NCI-H1092 treated with DMSO at 0.1 percent for 48 hours (cell line): ENCODE measurements at places on chromosomes 16 and 17.
A peak's percentile ranks its signal among the peaks of the same experiment; 100 is the strongest.

DNA sequence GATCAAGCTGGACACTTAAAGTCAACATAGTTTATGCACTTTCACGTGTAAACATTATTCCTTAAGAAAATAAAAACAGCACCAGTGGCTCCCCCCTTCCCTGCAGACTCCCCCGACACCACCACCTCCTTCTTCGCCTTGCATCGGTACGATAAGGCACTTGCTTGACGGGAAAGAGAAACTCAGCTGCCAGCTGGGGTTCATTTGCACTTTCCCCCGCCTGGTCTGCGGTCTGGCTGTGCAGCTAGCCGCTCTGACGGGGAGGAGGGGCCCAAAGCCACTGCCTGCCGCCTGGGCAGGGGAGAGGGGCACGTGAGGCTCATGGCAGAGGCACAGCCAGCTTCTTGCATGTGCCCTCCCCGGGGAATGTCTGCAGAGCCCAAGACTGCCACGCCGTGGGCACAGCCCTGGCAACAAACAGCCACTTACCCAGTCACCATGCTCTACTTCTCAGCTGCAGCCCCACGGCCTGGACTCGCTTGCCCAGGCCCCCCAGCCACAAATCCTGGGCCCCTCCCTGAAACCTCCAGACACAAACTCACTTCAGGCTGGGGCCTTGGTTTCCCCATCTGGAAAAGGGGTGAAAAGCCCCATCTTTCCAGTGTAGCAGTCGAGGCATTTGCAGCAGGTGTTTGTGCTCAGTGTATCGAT, 16.5 kb upstream of the PRM1 start:
- DNase-seq, result peak; percentile 72

GRCh38 chr16:87895641-87896141, 26.4 kb upstream of the SLC7A5 start:
- no peak for DNase-seq

GRCh38 chr17:75087182-75087557, 584 bp upstream of the SLC16A5 start:
- DNase-seq, result no peak

GRCh38 chr17:77322514-77323412, 182.0 kb downstream of the SEC14L1 start:
- DNase-seq, result no peak

DNA sequence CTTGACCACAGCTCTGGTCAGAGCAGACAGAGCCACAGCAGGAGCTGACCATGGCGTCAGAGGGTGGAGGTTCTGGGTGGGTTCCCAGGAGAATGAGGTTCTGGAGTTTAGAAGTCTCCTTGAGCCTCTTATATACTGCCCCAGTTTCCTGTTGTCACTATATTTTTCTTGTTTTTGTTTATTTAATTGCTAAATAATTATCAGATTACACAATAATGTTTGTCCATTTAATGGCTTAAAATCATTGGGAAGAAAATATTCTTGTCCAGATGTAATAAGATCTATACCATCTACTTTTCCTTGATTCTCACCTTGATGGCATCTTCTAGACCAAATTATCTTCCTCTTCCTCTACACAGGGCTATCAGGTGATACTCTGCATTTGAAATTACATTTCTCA, at the start of gene KRTAP4-3:
Gene KRTAP4-3, minus strand, starts transcription at position 101 of the 400 bp plus-strand sequence. Its CDS starts 49 bp downstream, at position 52.
- DNase-seq, result no peak

- no peak for DNase-seq
These were observed 33.9 kb downstream of the DCUN1D3 start for GRCh38 chr16:20866145-20866772.

- DNase-seq, result peak; percentile 25
These were observed 15.3 kb downstream of the DLG4 start for GRCh38 chr17:7204336-7204735.

GRCh38 chr17:75069783-75070182, 18.0 kb upstream of the SLC16A5 start:
- no peak for DNase-seq

DNA sequence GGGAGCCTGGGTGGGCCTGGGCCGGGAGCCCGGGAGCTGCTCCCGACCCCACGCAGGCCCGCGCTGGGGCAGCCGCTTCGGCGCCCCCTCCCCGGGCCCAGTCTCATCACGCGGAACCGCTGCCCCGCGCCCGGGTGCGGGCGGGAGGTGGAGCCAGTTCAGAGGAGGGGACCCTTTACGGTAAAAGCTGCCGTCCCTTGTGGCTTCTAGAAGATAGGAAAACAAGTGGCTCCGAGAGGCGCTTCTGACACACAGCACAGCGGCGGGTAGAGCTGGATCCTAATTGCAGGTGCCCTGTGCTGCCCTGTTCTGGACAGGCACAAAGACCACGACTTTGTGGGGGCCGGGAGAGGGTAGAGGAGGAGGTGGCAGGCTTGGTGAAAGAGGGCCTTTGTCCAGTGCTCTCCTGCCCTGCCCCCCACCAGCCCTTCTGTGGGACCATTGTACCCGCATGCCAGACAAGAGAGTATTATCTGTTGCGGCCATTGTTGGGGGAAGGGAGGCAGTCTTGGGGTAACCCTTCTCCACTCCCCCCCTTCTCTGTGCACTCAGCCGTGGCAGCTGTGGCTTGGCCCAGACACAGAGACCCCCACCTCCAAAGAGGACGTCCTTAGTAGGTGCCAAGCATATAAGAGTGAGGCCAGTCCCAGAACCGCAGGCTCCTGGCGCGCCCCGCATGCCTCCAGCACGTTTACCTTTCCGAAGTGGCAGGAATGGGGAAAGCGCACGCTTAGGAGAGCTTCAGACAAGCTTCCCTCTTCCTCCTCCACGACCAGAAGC, 736 bp downstream of the CNP start:
- peak; percentile 27 for DNase-seq

DNA sequence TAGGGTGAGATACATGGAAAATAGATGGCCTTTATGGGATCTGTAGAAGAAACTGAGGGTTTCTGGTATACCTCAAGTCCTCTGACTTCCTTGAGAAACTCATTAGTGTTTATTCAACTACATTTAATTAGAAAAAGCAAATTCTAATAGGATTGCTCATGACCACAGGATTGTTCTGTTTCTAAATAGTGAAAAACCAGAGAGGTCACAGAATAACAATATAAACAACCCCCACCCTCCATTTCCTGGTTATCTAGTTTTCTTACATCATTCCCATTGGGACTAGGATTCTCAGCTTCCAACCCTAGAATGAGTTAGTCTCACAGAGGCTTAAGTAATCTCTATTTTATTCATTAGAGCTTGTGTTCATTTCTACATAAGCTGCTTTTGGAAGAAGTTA, 30.0 kb downstream of the SF3B3 start:
- no peak for DNase-seq

DNA sequence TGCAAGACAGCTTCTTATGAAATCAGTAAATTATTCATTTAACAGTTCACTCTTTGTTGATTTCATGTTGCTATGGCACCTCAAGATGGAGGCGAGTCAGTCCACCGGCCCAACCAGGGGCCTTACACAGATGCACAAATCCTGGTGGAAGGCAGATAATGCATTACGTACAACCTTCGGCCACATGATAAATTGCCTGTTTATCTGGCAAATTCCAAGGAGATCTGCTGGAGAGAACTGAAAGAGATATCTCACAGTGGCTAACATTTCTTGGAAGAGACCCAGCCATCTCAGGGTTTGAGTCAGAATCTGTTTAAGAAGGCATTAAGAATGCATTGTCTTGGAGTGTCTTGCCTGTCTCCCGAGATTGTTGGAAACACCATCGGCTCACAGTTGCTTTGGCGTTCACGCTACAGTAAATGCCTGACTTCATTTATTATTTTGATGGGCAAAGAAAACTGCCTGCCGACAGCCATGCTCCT, 225.6 kb downstream of the MSI2 start:
- no peak for DNase-seq

DNA sequence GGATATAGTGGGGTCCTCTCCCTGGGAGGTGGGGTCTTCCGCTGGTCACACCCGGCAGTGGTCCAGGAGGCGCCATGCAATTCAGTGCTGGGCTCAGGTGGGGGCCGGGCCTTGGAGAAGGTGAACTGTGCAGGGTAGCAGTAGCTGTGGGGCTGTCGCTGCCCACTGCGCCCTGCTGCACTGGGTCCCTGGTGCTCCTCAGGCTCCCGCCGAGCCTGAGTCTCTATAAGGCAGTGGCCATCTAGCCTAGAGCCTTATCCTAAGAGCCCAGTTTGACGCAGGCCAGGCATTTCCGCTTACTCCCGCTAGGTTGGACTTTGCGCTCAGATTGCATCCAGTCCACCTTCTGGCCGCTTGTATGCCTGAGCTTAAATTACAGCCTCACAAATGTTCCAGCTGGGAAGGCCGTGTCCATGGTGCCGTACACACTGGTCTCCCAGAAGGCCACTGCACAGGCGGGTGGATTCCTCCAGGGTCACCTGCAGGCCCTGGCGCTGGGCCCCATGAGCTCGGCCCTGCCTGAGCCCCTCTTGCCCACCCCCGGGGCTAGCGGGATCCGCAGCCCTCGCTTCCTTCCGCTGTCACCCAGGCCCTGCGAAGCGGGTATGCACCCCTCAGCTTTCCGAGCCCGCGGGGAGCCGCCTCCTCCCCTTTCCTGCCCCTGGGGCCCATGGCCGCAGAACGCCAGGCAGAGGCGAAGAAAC, 1762.2 kb downstream of the TP53TG3F start:
- no peak for DNase-seq

DNA sequence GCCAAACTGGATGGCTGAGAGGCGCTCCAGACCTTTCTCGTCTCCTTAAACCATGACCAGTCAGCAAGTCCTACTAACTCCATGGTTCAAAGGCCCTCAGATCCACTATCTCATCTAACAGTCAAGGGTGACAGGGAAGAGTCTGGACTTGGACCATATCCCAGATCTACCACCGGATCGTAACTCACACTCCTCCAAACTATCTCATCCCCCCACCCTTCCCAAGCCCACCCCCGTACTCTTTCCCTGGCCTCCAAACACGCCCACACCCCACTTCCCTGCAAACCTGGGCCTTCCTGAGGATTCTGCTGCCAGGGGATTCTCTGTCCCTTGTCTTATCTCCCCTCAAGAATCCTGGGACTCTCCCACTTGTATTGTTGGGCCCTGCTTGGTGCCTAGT, 5.1 kb downstream of the CDIP1 start:
- DNase-seq, result no peak

GRCh38 chr16:65012357-65012756, 109.5 kb downstream of the CDH11 start:
- no peak for DNase-seq

DNA sequence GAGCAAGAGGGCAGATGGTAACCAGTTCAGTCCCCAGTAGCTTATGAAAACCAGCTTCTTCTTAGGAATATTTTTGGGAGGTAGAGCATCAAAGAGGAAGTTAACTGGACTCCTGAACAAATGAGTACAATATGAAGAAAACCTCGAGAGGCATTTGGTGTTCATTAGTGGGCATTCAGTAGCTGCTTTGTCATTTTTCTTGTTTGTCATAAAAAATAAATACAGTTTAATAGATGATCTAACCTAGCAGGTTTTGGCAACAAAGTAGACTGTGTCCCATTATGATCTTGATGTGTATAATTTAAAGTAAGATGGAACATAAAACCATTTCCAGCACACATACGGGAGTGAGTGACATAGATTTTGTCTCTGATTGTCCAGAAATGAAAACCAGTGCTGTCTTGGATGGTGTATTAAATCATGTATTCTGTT, 173.1 kb downstream of the HS3ST3A1 start:
- no peak for DNase-seq

- DNase-seq, result no peak
These were observed 42.7 kb downstream of the DHRS7B start for GRCh38 chr17:21169496-21169895.

- no peak for DNase-seq
These were observed 102.1 kb upstream of the CHMP6 start for GRCh38 chr17:80889231-80890195.

- DNase-seq, result no peak
These were observed 154.4 kb upstream of the PIRT start for GRCh38 chr17:10992106-10992880.

DNA sequence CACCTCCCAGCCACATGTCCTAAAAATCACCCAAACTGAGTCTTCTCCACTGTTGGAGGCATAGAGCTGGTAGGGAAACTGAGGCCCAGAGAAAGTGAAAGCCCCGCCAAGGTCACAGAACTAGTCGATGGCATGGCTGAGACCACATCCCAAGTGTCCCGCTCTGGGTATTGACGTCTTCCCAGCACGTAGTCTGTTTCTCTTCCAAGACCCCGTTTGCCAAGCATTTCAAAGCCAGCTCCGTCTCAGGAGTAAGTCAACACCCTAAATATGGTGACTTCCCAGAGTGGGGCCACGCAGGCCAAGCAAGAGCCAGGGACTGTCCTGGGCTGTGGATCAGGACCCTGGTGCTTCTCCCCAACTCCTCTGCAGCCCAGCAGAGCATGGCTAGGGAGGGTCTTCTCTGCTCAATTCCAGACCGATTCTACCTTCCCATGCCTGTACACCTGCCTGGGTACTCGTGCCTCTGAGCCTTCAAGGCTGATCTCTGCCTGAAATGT, 19.7 kb downstream of the PITPNM3 start:
- DNase-seq, result no peak

GRCh38 chr16:3825103-3825502, 55.4 kb downstream of the CREBBP start:
- no peak for DNase-seq

- DNase-seq, result no peak
These were observed 2.7 kb downstream of the MPO start for GRCh38 chr17:58277802-58278595.

DNA sequence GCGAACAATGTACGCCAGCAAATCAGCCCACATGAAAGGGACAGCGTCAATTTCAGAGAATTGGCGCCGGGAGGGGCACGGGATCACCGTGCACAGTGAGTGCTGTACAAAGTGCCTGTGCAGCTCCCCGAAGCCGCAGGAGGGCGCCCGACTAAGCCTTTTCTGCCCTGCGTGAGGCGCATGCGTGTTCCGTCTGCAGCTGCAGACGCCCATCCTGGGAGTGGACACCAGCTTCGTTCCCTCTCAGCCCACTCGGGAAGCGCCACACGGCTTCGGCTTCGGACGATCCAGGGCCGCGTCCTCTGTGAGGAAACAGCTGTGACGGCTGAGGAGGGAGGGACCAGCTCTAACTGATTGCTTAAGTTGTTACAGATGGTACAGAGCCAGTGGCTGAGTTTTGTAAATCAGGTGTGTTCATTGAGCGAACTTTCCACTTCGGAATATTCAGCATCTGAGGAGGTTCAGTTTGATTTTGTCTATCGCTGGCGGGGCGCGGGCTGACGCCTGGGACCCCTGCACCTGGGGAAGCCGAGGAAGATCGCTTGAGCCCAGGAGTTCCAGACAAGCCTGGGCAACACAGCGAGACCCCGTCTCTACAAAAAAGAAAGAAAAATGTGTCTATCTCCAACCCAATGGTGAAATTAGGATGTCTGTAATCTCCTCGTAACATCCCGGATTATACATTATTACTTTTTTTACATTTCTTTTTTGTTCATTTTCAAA, 15.4 kb upstream of the ZNF287 start:
- DNase-seq, result peak; percentile 78
